Aorta (tissue), 5 donors: ENCODE measurements at places on chromosomes 1 and 21. TPM values are rescaled to one million over a fixed set of nuclear protein-coding genes. Genes with fewer than 3 reads are reported as not detected.

GRCh38 chr1:227357171-227357926 is 39.1 kb upstream of the CDC42BPA start:
- H3K27me3 ChIP-seq, result no peaks in the 10 kb centered on the region
- H3K4me3 ChIP-seq, result no peak overlapping the region
- H3K27ac ChIP-seq, result no peak overlapping the region
- no peaks in the 10 kb centered on the region for H3K36me3 ChIP-seq
- no peaks in the 10 kb centered on the region for H3K4me1 ChIP-seq

- H3K27ac ChIP-seq, result no peak overlapping the region
- no peak for DNase-seq
- no peaks in the 10 kb centered on the region for H3K27me3 ChIP-seq
- no peak overlapping the region for H3K4me3 ChIP-seq
- no peaks in the 10 kb centered on the region for H3K36me3 ChIP-seq
Observed at GRCh38 chr21:38833117-38833516, 27.4 kb downstream of the ETS2 start.

DNA sequence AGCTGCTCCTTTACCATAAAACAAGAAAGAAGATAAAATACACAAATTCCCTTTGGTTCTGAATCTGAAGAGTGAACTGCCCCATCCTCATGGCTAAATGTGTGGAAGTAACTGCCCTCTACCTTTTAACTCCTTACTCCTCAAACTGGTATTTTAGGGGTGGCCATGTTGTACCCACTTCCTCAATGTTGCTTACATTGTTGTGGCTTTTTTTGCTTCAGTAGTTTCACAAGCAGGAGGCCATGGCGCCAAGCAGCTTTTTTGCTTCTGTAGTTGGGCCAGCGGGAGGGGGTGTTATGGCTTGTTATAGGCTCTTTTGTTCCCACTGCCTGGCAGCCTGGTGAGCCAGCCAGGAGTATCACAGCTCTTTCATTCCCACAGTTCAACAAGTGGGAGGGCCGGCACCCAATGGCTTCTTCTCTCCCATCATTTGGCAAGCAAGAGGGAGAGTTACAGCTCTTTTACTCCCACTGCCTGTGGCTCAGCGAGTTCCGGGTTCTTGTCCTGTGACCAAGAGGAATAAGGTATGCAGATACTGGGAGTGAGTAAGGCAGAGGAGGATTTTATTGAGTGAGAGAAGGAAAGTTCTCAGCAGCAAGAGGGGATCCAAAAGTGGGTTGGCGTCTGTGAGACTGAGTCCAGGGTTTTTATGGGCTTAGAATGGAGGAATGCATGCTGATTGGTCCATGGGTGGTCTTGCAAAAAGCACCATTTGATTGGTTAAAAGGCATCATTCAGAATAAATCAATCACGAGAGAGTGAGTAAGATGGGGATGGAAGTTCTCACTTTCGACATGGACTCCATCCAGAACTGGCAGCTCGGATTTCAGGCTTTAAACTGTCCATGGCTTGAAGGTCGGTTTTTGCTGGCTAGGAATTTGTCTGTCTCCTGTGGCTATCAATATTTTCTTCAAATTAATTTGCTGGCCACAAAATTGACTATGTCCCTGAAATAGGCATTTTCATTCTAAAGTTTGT is 429.6 kb downstream of the HLX start:
- no peak overlapping the region for H3K27ac ChIP-seq
- H3K36me3 ChIP-seq, result no peaks in the 10 kb centered on the region
- no peak for DNase-seq
- no peak overlapping the region for H3K4me3 ChIP-seq
- no peaks in the 10 kb centered on the region for H3K4me1 ChIP-seq

- H3K4me3 ChIP-seq, result no peak overlapping the region
- H3K36me3 ChIP-seq, result no peaks in the 10 kb centered on the region
- peaks cover 6% of the 10 kb centered on the region for H3K4me1 ChIP-seq
- no peaks in the 10 kb centered on the region for H3K27me3 ChIP-seq
- H3K27ac ChIP-seq, result peak overlapping the region; percentile 96
Observed at GRCh38 chr1:225700164-225700821, 47.4 kb upstream of the ENAH start.

GRCh38 chr1:151146072-151146411 is 389 bp downstream of the SEMA6C start:
- DNase-seq, result no peak
- no peaks in the 10 kb centered on the region for H3K36me3 ChIP-seq
- no peaks in the 10 kb centered on the region for H3K4me1 ChIP-seq
- no peak overlapping the region for H3K27ac ChIP-seq

AURKAIP1 gene
- 59.6 TPM for total RNA-seq

IL19 gene
- not detected for total RNA-seq

DAB1 gene
- total RNA-seq, result 1.2 TPM

DNA sequence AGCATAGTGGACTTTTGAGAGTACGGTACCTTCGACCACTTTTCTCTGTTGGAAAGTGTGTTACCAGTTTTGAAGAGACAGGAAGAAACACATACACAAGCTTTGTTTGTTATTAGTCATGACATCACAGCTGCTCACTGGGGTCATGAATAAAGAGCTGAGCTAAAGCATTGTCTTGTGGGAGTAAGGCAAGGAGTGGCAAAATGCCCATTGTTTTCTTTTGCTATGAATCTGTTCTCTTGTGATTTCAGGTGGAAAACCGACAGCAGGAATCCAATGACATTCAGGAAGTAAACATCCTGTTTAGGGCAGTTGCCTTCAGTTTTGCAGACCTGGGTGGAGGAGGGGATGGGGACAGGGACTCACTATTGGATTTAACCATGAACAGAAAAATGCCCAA is 66.2 kb downstream of the RGL1 start:
- H3K4me3 ChIP-seq, result no peak overlapping the region
- no peaks in the 10 kb centered on the region for H3K4me1 ChIP-seq
- DNase-seq, result no peak

DNA sequence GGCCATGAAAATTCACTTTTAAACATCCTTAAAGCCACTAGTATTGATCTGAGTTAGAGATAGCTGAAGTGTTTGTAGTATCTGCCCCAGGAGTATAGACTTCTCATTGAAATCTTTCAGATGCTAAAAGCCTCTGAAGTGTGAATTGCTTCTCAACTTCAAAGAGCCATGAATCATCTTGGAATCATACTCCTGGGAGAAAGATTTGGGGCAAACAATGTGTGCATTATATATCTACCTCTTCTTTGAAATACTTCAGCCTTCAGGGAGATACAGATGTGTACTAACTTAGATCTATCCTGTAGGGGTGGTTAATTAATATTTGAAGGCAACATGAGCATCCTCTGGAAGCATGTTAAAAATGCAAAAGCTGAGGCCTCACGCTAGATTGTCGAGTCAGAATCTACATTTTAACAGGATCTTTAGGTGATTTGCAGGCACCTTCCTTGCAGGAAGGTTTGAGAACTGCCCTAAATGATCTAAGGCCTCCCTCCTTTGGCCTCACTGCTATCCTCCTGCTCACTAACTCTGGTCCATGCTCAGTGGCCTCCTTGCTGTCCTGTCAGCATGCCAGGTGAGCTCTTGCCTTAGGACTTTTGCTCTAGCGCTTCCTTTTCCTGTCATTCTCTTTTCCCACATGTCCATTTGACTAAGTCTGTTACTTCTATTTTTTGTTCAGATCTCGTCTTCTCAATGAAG is 6.0 kb upstream of the SCYL3 start:
- no peak for DNase-seq
- no peaks in the 10 kb centered on the region for H3K4me1 ChIP-seq
- no peak overlapping the region for H3K4me3 ChIP-seq
- no peak overlapping the region for H3K27ac ChIP-seq
- H3K27me3 ChIP-seq, result no peaks in the 10 kb centered on the region

SH2D5 gene
- 0.39 TPM for total RNA-seq

MAEL gene
- not detected for total RNA-seq

DNA sequence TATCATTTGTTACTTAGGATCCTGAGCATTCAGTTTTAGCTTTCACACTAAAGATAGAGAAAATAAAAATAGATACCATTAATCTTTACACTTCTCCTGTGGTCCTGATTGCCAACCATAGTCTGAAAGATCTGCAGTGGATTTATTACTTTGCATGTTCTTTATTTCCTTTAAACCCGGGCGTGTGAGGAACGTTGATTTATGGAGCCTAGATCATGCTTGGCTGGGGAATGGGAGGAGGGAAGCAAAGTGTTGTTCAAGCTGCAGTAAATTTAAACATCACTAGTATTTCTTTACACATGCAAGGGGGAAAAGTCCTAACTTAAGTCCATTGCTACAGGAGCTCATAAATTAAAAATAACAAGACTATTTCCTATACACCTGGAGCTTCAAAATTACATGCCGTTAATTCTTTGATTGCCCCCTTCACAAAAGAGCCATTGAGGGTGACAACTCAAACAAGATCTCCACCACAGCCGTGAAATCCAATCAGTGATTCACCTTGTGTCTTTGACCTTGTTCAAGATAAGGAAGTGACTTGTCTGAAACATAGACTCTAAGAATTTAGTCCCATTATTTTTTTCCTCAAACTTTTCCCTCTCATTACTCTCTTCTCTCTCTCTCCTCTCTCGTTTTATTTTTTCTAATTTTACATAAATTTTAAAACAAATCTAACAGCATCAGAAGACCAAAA is 282.7 kb downstream of the KIF26B start:
- H3K27ac ChIP-seq, result no peak overlapping the region
- peaks cover 2% of the 10 kb centered on the region for H3K27me3 ChIP-seq
- DNase-seq, result no peak
- no peak overlapping the region for H3K4me3 ChIP-seq

APOBEC4 gene
- not detected for total RNA-seq

SLAMF9 gene
- total RNA-seq, result not detected

GRCh38 chr1:32989160-32990050 is 24.8 kb upstream of the RNF19B start:
- H3K27me3 ChIP-seq, result no peaks in the 10 kb centered on the region
- no peaks in the 10 kb centered on the region for H3K36me3 ChIP-seq

GRCh38 chr1:197184190-197184589 is 37.7 kb upstream of the ASPM start:
- no peak for DNase-seq
- H3K4me1 ChIP-seq, result no peaks in the 10 kb centered on the region
- H3K36me3 ChIP-seq, result no peaks in the 10 kb centered on the region

GRCh38 chr1:20962576-20963258 is 175.6 kb upstream of the HP1BP3 start:
- no peaks in the 10 kb centered on the region for H3K4me1 ChIP-seq
- no peak overlapping the region for H3K4me3 ChIP-seq
- H3K27me3 ChIP-seq, result no peaks in the 10 kb centered on the region
- no peak for DNase-seq
- H3K27ac ChIP-seq, result no peak overlapping the region
- H3K36me3 ChIP-seq, result no peaks in the 10 kb centered on the region

- DNase-seq, result no peak
- H3K27ac ChIP-seq, result no peak overlapping the region
- H3K4me1 ChIP-seq, result no peaks in the 10 kb centered on the region
- H3K4me3 ChIP-seq, result no peak overlapping the region
Observed at GRCh38 chr1:191609305-191609704, 549.0 kb upstream of the RGS18 start.

DNA sequence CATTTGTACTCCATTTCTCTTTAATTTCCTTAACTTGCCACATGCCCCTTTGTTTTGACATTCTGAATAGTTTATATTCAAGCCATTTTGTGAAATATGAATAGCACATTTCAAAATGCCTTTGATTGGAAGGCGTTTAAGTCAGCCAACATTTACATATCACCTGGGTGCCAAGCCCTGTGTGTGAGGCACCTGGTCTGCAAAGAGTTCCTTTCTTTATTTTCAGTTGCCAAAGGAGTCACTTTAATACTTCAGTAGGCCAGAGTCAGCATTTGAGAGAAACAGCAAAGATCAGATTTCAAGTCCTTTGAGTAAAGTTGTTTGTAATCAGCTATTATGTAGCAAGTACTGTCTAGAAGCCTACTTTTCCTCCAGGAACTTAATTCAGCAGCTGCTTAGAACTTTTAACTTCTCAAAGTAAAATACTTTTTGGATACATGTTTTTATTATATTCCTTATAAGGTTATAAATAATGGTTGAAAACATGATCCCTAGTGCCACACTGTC is 70.8 kb downstream of the DTL start:
- no peak overlapping the region for H3K4me3 ChIP-seq
- no peak for DNase-seq

- DNase-seq, result no peak
- H3K4me1 ChIP-seq, result no peaks in the 10 kb centered on the region
- no peaks in the 10 kb centered on the region for H3K27me3 ChIP-seq
- H3K36me3 ChIP-seq, result no peaks in the 10 kb centered on the region
- no peak overlapping the region for H3K27ac ChIP-seq
Observed at GRCh38 chr1:246923482-246923881, 8.3 kb downstream of the AHCTF1 start.

RNF2 gene
- total RNA-seq, result 19.0 TPM

DNA sequence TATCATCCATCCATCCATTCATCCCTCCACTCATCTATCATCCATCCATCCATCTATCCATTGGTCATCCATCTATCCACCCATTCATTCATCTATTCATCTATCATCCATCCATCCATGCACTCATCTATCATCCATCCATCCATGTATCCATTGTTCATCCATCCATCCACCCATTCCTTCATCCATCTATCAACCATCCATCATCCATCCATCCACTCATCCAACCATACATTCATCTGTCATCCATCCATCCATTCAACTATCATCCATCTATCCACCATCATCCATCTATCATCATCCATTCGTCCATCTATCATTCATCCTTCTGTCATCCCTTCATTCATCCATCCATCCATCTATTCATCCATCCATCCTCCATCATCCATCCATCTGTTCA is 61.1 kb downstream of the UMODL1 start:
- DNase-seq, result no peak
- H3K4me3 ChIP-seq, result no peak overlapping the region
- H3K4me1 ChIP-seq, result no peaks in the 10 kb centered on the region
- H3K27me3 ChIP-seq, result no peaks in the 10 kb centered on the region
- H3K27ac ChIP-seq, result no peak overlapping the region
- H3K36me3 ChIP-seq, result no peaks in the 10 kb centered on the region

DNA sequence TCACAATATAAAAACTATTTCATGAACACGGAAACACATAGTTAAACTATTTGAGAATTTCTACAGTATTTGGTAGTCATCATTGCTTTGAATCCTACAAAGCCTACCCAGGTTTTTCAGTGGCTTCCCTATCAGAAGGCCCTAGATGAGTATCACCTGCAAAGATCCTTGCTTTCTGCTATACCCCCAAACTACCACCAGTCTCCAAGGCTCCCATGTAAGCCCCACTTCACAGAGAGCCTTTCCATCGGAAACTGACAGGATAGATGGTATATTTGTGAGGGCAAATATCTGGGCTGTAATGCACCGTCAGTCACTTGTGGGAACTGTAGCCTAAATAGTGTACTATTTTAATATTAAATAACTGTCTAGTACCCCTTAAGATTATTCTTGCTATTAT is 674.3 kb downstream of the BRINP3 start:
- DNase-seq, result no peak
- no peaks in the 10 kb centered on the region for H3K36me3 ChIP-seq
- H3K4me3 ChIP-seq, result no peak overlapping the region

HAPLN2 gene
- 0.39 TPM for total RNA-seq
